ENCODE measurements at places on chromosomes 1 and 21.

GRCh38 chr21:29718081-29718815 lies 221.5 kb downstream of the GRIK1 start:
- no peak for DNase-seq

- DNase-seq: no peak
Measured at GRCh38 chr1:206923009-206923960, 1.5 kb upstream of the FCMR start.

GRCh38 chr1:86739648-86740509 lies 35.5 kb downstream of the SH3GLB1 start:
- DNase-seq: no peak

DNA sequence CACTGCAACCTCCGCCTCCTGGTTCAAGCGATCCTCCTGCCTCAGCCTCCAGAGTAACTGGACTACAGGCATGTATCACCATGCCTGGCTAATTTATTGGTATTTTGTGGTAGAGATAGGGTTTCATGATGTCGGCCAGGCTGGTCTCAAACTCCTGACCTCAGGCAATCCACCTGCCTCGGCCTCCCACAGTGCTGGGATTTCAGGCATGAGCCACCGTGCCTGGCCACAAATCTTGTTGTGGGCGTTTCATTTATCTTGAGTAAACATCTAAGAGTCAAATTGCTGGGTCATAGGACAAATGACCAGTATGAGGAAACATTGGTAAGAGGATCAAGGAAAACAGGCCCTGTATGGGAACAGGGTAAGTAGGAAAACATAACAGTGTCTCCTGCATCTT lies 17.9 kb downstream of the TMEM200B start:
- DNase-seq: no peak

DNA sequence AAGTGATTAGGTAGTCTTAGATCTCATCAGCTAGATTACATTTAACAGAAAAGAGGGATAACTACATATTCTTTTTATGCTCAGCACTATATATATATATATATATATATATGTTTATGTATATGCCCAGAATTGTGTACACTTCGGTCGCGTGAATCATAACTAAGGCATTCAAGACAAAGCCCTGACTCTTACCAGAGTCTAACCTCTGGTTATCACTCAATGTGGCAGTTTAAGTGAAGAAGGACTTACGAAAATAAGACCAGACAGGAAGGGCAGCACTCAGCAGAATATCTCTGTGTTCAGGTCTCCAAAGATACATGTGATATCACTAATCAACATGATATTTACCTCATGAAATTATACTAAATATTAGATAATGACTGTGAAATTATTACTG lies 1326.7 kb downstream of the MRPL39 start:
- no peak for DNase-seq

- DNase-seq: peak; percentile 23
Measured at GRCh38 chr1:42035205-42035829, 116.6 kb upstream of the HIVEP3 start.

DNA sequence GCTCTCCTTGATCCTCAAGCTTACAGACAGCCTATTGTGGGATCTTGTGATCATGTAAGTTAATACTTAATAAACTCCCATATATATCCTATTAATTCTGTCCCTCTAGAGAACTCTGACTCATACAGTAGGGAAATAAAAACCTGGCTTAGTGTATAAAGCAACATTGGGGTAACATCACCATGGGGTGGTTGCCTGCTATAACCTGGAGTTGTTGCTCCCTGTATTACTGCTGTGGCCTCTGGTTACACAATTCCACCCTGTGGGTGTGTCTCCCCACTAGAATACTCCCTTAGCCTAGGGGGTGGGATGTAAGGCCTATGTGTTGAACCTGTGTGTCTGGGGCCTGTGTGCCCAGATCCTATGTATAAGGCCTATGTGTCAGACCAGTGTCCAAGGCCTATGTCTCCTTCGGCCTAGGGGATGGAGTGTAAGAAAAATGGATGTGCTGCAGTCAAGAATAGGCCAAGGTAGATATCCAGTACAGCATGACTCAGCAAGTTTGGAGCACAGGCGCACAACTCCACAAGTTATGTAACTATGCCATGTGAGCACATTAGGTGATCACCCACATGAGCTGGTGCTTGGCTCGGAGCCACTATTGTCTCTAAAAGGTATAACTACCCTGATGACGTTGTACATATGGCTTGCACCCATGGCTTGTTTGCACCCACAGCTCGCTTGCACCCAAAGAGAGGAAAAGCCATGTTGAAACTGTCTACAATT lies 96.8 kb upstream of the C1orf21 start:
- DNase-seq: no peak

DNA sequence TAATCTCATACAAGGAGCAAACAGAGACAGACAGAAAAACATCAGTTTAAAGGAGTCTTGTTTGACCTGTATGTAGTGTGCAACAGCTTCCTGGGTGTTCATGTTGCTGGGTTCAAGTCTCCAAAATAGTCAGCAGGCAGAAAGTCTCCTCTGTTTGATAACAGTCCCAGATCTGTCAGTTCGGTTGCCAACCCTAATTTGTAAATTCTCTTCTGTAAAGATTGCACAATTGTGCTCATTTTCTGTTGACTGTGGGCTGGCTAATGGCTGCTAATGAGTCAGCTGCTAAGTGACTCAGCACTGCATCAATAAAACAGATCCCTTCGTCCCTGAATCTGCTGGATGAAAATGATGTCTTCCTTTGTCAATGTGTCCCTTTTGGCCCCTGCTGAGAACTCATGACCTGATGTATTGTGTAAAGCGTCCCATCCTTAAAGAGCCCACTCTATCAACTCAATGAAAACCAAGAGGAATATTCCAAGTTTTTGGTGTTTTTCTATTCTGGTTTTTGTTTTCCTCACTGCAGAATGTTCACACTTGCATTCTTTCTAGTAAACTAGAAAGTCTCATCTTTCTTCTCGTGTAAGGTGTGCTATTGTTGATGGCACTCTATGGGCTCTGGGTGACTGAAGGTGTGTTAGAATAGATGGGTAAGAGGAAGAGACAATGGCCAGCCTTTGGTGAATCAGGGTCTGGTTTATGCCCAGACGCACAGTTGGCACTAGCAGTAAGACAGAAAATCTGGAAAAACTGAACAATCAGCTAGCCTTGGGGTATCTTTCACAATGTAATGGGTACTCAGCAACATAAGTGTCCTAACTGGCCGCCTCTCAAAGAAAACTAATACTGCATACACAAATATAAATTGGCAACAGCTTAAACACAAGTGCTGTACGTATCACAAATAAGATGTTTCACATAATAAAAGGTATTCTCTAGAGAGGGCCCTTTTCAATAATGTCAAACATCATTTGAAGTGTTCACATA lies 75.1 kb upstream of the SIPA1L2 start:
- peak; percentile 67 for DNase-seq

DNA sequence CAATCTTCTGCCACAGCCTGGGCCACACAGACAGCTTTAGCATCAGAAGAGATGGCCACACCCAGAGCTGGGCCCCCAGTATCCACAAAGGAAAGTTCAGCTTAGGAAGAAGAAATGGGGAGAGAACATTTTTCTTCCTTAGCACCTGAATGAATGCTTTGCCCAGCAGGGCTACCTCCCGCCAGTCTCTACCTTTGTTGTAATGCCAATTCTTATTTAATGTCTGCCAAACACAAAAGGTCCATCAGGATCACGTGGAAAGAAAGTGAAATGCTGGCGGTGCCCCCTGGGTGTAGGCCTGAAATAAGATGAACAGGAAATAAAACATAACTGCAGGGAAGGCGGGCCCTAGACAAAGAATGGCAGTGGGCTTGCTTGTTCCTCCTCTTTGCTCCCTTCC lies 125.6 kb downstream of the CACNA1E start:
- DNase-seq: no peak

- no peak for DNase-seq
Measured at GRCh38 chr1:218383681-218384080, 38.5 kb downstream of the TGFB2 start.

DNA sequence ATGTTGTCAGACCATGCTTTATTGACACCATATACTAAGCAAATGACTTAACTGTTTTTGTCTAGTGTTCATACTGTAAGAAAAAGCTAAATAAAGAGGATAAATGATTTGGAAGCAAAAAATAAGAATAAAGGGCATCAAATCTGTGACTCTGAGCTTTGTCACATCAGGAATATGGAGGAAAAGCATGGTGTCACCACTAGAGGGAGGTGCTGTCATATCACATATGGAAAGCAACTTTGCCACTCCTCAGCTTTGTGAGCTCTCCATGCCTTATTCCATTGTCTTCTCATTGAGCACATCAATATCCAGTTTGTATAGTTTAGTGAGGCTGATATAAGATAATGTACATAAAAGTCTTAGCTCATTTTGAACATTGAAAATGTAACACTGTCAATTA lies 20.8 kb upstream of the GBP1 start:
- DNase-seq: peak; percentile 40

DNA sequence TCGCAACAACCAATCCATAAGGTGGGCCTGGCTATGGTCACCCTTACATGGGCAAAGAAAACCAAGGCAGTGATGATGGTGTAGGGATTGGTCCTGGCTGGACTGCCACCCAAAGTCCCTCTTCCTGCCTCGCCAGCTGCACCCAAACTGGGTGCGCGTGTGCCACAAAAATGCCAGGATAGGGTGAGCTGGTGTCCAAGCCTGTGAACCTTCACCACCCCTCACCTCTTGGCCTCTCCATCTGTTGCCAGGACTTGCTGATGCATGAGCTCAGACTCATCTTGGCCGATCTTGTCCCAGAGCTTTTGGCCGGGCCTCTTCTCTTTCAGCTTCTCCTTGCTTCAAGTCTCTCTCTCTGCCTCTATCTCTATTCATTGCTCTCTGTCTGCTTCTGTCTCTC lies 41.8 kb downstream of the FOXD2 start:
- no peak for DNase-seq

GRCh38 chr1:76921590-76921989 lies 54.3 kb downstream of the ST6GALNAC5 start:
- DNase-seq: no peak

GRCh38 chr1:174999936-175000696 lies at the start of gene CACYBP:
Gene CACYBP, plus strand, starts transcription at chr1:174999947. Its CDS starts 234 bp downstream, at chr1:175000181.
- no peak for DNase-seq

DNA sequence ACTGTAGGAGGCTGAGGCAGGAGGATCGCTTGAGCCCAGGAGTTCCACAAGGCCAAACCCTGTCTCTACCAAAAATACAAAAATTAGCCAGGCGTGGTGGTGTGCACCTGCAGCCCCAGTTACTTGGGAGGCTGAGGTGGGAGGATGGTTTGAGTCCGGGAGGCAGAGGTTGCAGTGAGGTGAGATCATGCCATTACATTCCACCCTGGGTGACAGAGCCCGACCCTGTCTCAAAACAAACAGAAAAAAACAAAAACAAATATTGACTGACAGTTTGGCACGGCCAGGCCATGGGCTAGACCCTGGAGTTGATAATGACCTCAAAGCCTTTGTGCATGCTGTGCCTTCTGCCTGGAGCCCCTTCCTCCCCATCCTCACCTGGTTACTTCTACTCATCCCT lies 19.2 kb upstream of the RSPO1 start:
- DNase-seq: no peak

- no peak for DNase-seq
Measured at GRCh38 chr1:43077273-43077672, 94.8 kb downstream of the EBNA1BP2 start.

DNA sequence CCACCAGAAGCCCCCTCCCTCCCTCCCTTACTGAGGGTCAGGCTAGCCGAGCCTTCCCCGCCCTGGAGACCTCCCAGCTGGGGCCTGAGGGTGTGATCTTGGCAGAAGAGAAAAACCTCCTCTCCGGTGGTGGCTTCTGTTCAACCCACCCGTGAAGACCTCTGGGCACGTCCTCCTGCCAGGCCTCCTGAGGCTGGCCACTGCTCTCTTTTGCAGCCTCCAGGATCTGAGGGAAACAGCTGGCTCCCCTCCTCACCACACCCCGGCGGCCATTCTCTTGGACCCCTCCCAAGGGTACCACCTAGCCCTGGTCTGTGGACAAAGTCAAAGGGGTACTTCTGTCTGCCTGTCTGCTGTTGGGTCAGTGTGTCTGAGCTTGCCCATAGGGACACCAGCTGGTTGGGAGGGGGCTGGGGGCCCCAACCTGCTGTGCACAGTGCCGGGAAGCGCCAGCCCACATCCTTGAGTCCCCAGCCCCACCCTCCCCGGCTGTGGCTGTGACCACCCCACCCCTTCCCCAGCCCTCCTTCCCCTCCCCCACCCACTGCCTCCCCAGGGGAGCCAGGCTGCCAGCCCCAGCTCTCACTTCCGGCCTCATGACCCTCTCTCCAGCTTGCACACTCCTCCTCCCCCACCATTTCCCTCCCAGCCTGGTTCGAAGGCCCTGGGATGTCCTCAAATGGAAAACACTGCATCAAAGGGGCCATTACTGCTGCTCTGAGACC lies 48.1 kb downstream of the AHDC1 start:
- no peak for DNase-seq

GRCh38 chr1:168867941-168868634 lies 139.1 kb upstream of the DPT start:
- DNase-seq: no peak

DNA sequence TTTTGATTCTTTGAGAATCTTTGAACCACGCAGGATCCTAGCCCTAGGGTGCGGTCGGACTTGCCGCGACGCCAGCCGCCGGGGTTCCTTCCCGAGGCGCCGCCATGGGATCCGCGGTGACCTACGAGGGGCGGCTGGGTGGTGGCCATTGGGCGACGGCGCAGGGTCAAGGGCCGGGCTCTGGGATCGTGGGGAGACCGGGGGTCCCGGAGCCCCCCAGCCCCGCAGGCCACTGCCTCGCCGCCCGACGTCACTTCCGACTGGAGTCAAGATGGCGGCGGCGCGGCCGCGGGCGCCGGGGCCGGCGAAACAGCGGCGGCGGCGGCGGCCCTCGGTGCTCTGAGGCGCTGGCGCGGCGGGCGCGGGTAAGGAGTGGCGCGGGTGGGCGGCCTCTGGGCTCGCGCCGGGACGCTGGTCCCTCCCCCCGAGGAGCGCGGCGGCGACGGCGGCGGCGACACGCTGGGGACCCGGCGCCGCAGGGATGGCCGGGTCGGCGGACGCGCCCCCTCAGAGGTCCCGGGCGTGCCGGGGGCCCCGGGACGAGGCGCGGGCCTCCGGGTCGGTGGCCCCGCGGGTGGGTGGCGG lies at the start of gene PRDM2:
PRDM2 (plus strand) TSS at position 253 of the 585 bp plus-strand sequence. CDS start 15,418 bp downstream, outside the sequence.
- DNase-seq: peak; percentile 13

- no peak for DNase-seq
Measured at GRCh38 chr1:8118031-8118451, 91.9 kb upstream of the ERRFI1 start.

DNA sequence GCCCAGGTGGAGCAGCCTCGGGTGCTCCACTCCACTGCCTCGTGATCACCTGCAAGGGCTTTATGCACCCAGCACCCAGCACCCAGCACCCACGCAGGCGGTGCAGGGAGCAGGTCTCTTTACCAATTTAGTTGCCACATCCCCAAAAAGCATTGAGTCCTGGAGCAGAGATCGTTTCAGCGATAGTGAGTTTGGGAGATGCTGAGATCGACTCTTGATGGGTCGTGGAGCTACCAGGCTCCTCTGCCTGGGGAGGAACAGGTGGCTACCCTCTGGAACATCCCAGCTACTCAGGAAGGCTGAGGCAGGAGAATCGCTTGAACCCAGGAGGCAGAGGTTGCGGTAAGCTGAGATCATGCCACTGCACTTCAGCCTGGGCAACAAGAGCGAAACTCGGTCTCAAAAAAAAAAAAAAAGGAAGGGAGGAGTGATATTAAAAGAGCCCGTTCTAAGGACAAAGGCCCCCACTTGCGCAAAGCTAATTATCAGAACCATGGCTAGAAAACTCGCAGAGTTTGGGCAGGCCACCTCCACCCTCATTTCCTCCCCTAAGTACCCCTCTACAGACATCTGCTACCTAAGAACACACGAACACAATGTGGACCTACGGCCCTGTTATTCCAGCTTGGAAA lies 106.5 kb upstream of the SLC45A1 start:
- DNase-seq: no peak

All from NCI-H446 treated with DMSO at 0.1 percent for 48 hours (cell line).